ENCODE measurements at places on chromosomes 4 and X.

DNA sequence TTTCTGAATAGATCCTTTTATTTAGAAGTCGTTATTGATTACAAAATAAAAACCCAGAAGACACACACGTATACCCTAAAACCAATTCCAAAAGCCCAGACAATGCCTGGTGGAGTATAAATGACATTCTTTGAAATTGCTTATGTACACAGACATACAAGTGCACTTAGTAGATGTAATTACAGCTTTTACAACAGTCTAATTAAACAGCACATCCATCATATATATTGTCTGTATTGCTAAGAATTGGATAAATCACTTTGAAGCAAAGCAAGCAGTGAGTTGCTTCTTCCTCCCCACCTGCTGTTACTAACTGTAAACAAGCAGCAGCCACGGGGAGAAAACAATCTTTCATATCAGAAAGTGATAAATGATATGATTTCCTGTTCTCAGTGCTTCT, 645.7 kb downstream of the TLL1 start:
- DNase-seq, result no peak

DNA sequence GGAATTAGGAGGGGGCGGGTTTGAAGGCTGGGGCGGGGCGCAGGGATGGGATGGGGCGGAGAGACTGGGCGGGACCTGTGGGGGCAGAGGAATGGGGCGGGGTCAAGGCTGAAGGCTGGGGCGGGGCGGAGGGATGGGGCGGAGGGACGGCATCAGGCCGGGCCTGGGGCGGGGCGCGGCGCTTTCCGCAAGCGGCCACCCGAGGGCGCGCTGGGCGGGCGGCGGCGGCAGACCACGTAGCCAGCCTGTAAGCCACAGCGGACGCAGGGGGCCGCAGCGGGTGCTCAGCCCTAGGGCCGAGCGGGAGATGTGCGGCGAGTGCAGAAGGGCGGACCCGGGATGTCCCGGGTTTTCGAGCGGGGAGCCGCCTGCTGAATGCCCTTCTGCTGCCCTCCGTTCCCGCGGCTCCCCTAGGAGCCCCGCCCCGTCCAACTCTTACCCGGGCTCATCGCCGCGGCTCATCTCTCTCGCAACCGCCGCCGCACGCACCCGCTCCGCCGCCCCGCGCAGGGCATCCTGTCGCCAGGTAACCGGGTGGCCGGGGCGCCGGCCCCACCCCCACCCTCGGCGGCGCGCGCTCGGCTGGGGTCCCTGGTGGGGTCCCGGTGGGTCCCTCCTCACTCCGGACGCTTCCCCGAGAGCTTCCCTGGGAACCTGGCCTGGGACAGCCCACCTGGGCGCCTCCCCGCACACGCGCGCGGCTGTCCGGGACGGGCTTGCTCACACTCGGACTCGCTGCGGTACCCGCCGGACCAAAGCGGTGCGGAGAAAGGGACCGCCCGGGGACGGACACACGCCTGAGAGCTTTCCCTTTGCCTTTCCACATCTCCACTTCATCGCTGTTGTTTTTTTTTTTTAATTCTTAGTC, at the start of gene CCDC110:
CCDC110 (minus strand) TSS at position 499 of the 868 bp plus-strand sequence; CDS start at position 449, 50 bp downstream.
- peak; percentile 86 for DNase-seq

GRCh38 chrX:133366735-133367134, 48.6 kb downstream of the GPC4 start:
- no peak for DNase-seq

DNA sequence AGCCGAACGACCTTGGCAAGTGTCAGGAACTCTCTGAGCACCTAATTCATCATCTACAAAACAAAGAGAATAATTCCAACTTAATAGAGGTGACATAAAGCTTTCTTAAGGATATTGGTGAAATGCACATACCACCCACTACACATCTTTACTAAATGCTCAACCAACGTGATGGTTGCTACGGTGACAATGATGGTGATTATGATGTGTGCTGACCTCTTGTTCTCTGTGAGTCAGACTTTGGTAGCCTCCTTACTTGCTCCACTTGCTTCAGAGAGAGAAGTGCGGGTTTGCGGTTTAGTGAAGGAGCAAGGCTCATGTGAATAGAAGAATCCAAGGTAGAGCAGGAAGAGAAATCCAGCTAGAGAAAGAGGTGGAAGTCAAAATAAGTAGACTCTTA, 52.8 kb upstream of the CLNK start:
- no peak for DNase-seq

All from stimulated activated CD4-positive, alpha-beta T cell treated with anti-CD3 and anti-CD28 coated beads, Interleukin-15, amount 100 ng/mL, for 1 hour (primary cell).